ENCODE measurements at places on chromosomes 2 and 18.

DNA sequence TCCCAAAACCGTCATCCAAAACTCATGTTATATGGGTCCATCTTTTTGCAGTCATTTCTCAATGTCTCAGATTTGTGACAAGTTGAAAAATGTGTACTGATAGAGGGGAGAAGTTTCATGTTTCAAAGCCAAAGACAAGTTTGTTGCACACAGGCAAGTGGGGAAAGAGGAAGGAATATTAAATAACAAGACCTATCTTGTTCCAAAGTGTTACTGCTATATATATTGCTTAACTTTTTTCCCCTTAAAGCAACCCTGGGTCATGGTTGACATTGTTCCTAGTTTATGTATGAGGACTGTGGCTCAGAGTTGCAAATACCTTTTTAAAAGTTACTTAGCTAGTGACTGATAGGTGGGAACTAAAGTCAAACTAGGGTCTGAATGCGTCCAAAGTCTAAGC, 1.7 kb downstream of the ITGA4 start:
- peak; percentile 50 for DNase-seq

DNA sequence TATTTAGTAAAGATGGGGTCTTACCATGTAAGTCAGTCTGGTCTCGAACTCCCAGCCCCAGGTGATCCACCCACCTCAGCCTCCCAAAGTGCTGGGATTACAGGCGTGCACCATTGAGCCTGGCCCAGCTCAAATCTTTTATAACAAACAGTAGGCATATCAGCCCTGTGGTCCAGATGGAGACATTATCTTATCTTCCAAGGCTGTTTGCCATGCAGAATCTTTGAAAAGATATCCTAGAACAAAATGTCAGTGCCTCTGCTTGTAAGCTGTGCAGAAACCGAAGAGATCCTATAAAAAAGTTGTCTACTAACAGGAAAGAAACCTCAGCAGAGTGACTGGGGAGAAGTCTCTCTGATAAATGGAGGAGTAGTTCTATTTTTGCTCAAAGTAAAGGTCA, 142.1 kb downstream of the PTH2R start:
- DNase-seq = peak; percentile 35

DNA sequence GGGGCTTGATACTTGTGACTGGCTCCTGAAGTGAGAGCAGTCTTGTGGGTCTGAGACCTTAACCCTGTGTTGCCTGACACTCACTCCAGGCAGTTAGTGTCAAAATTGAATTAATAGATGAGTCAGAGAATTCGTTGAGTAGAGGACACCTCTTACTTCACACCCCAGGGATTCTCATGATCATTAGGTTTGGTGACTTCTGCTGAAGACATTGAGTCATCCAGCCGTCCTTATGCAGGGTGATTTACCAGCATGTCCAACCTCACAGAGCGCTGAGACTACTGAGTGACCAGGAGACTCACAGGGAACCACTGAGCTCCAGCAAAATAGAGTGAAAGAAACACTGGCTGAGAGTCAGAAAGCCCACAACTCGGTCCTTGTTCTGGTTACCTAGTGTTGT, 36.0 kb upstream of the EVA1A start:
- no peak for DNase-seq

- DNase-seq = peak; percentile 32
These were observed 242.2 kb downstream of the ZNF516 start for GRCh38 chr18:76252880-76253279.

DNA sequence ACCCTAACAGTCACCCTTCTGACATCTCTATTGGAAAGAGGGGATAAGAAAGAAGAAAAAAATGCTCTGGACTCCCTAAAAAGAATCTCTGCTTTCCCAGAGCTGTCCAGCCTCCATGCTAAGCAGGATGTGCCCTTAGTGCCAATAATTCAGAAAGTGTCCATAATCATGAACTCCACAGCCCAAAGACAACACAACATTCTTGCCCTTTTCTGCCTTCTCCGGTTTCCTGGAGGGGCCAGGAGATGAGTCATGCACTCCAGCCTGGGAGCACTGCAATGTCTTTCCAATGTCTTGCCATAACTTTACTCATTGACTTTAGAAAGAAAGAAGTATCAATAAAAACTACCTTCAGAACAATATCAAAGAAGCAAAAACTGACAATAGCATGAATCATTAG, 44.0 kb downstream of the KLF7 start:
- DNase-seq = no peak

GRCh38 chr2:119109866-119110265, 48.7 kb downstream of the C1QL2 start:
- DNase-seq = no peak

DNA sequence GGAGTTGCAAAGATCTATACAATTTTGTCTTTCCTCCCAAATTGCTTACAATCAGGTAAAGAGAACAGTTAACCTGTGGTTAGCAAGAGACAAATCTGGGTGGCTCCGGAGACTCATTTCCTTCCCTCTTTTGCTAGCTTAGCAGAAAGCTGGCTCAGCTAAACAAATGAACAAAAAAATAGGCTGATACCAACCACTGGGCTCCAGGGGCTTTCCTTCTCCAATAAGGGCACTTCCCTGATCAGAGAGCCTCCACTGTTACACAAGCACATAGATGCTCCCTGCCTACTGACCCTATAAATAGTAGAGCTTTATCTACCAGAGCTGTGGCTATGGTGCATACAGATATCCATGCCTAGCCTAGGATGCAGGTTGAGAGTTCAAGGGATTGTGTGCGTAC, 90.1 kb upstream of the ARL5A start:
- DNase-seq = peak; percentile 34

DNA sequence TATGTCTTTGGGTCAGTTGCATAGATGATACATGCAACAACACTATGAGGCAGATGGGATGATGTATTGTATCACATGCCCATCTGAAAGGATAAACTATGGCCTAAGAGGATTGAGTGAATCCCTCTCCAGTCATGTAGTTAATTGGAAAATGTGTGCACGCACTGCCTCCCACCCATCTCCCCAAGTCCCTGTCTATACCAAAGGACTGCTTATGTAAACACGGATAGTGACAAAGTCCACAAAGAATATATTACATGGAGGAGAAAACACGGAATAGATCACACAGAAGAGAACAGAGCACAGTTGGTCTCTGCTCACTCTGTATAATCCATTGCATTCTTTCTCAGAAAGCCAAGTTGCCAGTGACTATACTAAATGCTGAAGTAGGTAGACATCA, 82.4 kb downstream of the NCKAP5 start:
- DNase-seq = no peak

DNA sequence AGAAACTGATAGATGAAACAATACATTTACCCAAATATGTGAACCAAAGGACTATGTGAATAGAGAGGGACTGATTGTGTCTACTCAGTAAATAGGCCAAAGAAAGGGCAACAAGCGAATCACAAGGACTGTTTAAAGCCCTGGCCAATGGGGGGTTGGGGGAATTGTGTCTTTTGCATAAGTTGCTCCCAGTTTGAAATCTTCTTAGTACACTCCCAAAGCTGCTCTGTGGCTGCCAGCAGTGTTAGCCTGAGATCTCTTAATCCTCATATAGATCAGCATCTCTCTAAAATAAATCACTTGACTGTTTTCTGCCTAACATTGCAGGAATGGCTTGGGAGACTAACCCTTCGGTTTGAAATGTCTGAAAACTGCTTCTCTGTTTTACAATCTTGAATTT, 236.4 kb downstream of the PLCL1 start:
- no peak for DNase-seq

DNA sequence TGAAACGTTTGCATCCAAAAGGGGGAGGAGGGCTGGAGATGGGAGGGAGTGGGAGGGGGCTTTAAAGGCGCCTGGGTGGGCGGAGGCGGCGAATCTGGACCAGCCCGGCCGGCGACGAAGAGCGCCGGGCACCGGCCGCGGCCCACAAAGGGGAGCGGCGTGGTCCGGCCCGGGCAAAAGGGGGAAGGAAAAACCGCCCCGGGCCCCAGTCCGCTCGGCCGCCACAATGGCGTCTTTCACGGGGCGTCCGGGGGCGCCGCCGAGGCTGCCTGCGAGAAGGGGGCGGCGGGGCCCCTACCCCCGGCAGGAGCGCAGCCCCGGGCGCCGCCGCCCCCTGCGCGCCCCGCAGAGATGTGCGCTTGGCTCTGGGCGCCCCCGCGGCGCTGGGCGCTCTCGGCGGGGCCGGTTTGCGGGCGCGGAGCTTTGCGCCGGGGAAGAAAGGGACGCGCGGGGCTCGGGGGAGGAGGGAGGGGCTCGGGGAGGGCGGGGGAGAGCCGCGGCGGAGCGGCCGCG, 108.1 kb upstream of the KCTD1 start:
- no peak for DNase-seq

- no peak for DNase-seq
These were observed 115.9 kb downstream of the RPIA start for GRCh38 chr2:88807237-88807962.

DNA sequence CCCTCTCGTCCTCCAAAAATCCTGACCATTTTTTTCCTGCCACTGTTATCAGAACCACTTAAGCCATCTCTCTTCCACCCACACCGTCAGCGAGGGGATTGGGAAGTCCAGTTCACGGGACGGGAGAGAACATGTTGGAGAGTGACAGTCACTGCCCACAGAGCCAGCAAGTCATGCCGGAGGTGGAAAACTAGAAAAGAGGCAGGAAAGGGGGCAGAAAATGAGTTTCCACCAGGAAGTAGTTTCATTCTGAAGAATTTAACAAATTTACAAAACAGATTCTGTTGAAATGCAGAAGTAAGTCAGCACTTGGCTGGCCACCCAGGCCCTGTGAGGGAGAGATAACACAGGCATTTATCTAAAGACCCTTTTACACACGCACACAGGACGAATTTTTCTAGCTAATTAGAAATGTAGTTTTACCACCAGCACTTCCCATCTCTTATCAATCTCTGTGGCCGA, 431.3 kb downstream of the TSN start:
- DNase-seq = peak; percentile 94

GRCh38 chr2:109460553-109461324, 153.0 kb downstream of the SEPTIN10 start:
- DNase-seq = no peak

DNA sequence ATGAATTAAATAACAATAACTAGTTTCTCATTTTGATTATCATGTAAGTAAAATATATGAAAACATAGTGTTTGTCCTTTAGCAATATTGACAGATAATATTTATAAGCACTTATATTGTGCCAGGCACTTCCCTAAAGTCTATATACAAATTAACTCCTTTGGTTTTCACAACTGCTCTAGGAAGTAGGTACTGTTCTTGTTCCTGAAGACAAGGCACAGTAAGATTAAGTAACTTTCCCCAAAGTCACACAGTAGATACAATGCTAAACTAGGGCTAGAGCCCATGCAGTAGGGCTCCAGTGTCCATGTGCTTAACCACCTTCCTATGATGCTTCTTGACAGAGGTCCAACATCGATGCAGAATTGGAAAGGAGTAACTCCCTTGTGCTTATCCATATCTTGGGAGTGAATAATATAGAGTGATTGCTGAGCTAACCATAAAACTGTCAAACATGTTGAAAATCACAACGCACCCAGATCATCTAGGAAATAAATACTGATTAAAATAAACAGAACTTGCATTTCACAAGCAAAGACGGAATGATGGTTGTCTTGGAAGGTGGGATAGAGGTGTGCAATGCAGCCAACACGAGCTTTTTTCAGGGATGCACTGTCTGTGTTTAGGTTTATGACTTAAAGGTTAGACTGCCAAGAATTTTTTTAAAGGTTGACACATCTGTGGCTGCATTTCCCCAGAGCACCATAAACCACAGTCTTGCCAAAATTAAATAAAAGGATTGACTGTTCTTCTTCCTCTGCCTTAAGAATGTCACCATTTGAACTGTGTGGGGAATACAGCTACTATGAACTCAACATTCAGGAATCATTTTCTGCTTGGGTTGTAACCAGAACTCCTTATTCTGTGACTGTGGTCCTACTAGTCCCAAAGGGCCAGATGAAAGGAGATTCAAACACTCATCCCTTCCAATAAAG, 80.8 kb downstream of the ANKRD44 start:
- no peak for DNase-seq

DNA sequence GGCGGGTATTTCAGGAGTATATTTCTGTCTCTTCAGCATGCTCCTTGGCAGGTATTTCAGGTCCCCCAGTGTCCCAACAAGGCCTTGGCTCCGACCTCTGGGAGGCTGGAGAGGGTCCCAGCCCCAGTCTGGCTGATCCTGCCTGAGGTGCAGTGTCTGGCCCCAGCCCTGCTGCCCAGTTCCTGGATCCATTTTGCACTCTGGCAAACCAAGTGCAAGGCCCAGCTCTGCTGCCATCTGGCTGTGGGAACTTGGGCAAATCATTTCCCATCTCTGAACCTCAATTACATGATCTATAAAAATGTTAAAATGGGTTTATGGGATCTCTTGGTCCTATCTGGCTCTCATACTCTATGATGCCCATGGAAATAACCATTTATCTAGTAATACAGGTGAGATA, 63.6 kb downstream of the ZBTB7C start:
- peak; percentile 12 for DNase-seq

DNA sequence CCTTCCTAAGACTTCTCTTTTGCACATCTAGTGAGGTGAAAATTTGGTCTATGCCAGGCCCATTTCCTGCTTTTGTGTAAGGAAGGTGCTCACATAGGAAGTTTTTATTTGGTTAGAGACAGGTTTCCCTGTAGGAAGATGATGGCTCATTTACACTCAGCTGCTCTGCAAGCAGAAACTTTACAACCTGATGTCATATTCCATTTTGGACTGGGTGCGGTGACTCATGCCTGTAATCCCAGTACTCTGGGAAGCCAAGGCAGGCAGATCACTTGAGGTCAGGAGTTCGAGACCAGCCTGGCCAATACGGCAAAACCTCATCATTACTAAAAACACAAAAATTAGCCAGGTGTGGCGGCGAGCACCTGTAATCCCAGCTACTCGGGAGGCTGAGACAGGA, 35.8 kb downstream of the CASP10 start:
- DNase-seq = no peak

- no peak for DNase-seq
These were observed 1105.1 kb upstream of the PIK3C3 start for GRCh38 chr18:40849886-40850285.

DNA sequence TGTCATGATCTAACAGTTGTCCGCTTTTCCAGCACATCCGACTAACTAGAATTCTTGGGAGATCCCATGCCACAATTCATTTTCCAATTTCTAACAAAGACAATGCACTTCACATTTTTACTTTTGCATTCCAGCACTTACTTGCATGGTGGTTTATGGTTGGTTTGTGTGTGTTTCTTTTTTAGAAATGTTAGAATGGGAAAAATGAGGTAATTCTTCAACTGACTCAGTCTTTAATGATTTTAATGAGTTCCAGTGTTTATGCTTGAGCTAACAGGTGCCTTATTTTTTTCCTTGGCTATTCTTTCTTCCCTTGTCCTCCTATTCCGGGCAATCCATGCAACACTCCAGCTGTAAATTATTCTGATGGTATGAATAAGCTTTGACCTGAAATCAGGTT, 46.4 kb downstream of the SLC8A1 start:
- no peak for DNase-seq

- DNase-seq = no peak
These were observed 36.4 kb downstream of the METTL4 start for GRCh38 chr18:2534906-2535305.
